Muscle of back (tissue), 13 donors: ENCODE measurements at places on chromosomes 4 and X. TPM values are rescaled to one million over a fixed set of nuclear protein-coding genes. Genes with fewer than 3 reads are reported as not detected.

The GAGE12J gene
- not detected for polyA plus RNA-seq

DNA sequence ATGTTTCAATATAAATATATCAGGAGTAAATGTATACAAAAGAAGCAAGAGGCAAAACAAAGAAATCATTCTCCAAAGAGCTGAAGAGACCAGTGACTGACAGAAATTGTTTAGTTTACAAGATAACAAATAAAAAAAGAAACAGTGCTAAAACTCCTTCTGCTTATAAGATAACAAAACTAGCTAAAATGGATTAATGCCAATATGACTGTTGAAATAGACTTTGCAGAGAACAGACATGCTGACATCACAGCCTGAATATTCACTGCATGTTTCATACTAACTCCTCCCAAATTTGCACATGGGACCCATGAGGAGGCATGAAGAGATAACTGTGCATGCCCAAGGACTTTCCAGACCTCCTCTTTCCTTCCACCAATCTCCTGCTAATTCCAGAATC, 6.2 kb upstream of the GABRA4 start:
- DNase-seq = no peak

DNA sequence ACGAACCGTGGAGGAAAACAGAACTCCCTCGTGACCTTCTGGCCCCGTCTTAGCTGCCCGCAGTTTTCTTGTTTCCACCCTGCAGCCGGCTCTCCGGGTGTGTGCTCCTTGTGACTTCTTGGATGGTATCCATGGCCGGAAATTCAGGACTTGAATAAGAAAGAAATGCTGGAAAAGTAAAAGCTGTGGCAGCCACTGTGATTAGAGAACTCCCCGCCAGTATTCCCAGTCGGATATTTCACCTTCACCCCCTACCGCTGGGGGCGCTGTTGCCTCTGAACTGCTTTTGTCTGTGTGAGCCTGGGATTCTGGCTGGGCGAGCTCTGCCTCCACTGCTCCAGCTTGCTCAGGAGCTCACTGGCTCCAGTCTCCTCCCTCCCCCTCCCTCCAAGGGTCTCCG, 41.5 kb upstream of the CYP4V2 start:
- peak; percentile 58 for DNase-seq

GRCh38 chr4:101886826-101887225, 96.3 kb downstream of the BANK1 start:
- no peak for DNase-seq

DNA sequence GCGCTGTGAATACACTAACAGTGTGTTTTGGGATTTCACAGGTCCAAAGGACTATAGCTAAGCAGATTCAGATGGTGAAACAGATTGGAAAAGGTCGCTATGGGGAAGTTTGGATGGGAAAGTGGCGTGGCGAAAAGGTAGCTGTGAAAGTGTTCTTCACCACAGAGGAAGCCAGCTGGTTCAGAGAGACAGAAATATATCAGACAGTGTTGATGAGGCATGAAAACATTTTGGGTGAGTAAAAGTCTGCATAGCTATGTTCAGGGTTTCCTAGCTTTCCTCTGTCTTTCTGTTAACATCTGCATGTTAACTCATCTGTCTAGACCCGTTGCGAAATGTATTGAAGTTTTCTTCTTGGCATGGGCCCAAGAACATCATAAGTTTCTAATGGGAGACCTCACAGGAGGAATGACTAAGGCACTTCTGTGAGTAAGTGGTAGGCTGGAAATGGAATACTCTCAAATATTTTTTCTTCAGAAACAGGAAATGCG, 372.1 kb downstream of the BMPR1B start:
- peak; percentile 89 for DNase-seq

DNA sequence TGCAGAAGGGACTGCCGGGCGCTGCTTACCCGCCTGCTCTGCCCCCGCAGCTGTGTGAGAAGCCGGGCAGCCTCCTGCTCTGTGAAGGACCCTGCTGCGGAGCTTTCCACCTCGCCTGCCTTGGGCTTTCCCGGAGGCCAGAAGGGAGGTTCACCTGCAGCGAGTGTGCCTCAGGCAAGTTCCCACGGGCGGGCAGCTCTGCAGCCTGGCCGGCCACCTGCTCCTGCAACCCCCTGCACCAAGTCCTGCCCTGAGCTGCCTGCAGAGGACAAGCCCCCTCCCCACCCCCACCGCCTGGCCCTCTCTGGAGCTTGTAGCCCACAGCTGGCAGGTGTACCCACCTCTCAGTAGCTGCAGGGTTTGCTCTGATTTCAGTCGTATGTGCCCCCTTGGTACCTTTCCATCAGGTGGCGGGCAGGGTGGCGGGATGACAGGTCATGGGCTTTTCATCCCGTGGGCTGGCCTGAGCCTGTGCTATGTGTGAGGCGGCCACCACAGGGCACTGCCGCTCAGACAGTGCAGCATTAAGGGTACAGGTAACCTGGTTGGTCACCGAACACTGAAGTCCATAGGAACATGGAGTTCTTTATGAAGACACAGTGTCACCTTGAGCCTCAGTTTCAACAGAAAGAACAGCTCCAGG, 56.6 kb downstream of the NELFA start:
- DNase-seq = no peak

- no peak for DNase-seq
Measured at GRCh38 chr4:48509543-48509942, 19.5 kb downstream of the ZAR1 start.

DNA sequence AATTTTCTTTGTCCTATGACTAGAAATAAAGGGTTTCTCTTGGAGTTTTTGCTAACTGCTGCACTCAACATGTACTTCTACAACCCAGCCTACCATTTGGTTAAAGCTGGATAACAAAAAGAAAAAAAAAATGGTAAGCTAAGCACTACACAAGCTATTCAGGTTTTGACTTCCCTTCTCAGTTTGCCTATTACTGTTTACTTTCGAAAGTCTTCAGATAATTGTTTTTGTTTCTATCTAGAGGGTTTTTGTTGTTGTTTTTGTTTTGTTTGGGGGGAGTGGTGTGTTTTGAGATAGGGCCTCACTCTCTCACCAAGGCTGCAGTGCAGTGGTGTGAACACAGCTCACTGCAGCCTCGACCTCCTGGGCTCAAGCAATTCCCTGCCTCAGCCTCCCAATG, 46.6 kb downstream of the CLOCK start:
- DNase-seq = no peak

GRCh38 chr4:172772781-172773180, 395.8 kb upstream of the GALNT7 start:
- DNase-seq = no peak

- no peak for DNase-seq
Measured at GRCh38 chrX:96687776-96688175, 3.1 kb downstream of the DIAPH2 start.

The TGIF2LX gene
- polyA plus RNA-seq = not detected

- no peak for DNase-seq
Measured at GRCh38 chr4:165324236-165324917, 3.1 kb upstream of the MSMO1 start.

DNA sequence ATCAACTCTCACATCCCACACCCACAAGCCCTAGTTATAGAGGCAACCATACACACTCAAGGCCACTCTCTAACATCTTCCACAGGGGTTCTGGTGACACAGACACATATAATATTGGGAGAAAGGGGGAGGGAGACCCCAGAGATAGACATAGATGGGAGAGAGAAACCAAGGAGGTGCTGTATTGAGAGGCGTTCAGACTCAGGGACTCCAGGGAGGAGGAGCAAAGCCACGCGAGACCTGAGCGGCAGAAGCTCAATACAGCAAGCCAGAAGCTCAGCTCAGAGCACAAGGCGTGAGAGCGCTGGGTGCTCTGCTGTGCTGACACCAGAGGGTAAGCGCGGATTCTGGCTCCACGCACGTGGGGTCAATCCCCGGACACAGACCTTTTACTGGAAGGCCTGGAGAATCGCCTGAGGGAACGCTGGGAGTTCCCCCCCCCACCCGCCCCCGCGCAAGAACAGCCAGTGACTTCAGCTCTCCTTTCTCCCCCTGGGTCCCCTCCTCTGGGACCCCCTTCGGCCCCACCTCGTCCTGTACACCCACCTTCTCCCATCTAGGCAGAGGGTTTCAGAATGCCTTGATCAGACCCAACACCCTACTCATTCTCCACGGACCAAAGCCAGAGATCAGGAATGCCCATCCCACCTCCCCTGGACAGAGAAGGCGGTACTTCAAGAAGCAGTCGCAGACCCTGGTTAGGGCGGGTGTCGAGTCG, 8.7 kb downstream of the MSX1 start:
- no peak for DNase-seq

The TMPRSS11B gene
- polyA plus RNA-seq = not detected
